ENCODE measurements at places on chromosomes 4 and X.

- no peak for DNase-seq
These were observed 252.7 kb downstream of the OPHN1 start for GRCh38 chrX:68180579-68180978.

DNA sequence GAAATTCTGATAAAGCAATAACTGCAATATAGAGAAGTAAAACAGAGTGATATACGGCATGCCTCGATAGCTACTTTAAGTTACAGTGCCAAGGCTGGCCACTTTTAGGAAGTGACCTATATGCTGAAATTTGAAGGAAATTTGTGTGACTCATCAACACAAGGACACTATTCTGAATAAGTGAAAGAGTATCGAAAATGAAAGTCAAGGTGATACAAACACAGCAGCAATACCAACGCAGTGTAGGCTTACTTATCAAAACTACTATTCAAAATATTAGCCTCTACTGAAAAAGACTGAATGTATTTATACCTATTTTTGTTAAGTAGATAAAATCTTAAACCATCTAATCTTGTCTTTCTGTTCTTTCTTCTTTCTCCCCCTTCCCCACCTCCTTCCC lies 459.9 kb upstream of the GNPDA2 start:
- DNase-seq = no peak

- DNase-seq = peak; percentile 50
These were observed 53.8 kb downstream of the ZFYVE28 start for GRCh38 chr4:2364654-2365053.

DNA sequence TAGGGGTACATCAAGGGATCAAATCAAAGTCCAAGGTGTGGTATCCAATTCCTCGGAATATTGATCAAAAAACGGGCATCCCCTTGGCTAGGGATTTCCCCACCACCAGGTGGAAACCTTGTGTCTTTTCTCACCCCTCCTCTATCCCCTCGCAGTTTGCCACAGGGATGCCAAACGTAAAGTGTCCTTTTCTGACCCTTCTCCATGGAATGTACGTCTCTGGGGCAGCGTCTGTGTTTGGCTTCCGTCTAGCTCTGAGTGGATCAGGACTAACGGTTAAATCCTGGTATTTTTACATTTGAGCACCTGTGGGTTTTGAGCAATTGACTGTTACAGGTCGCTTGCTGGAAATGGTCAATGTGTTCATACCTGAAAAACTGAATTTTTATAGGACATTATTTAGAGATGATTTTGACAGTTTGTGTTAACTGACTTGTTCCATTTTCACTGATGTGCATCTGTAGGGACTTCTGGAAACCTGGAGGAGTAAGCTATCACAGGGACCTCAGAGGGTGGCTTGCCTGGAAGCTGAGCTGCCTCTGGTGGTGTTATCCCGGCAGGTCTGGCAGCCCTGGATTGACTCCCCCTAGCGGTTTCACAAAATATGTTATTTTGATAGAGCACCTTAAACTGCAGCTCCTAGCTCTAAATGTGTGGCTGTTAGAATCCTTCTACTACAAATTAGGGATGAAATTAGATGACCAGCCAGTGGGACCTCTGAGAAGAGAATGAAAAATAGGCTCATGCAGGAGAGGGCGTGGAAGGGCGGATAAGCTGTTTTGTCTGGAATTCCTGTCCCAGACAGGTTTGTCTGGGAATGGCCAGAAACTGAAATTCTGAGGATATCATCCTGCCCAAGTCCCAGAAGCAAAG lies 8.8 kb upstream of the MGST2 start:
- DNase-seq = peak; percentile 70

GRCh38 chr4:123246085-123246484 lies 150.5 kb upstream of the SPRY1 start:
- DNase-seq = no peak

GRCh38 chr4:12724510-12724909 lies 759.6 kb downstream of the RAB28 start:
- no peak for DNase-seq

DNA sequence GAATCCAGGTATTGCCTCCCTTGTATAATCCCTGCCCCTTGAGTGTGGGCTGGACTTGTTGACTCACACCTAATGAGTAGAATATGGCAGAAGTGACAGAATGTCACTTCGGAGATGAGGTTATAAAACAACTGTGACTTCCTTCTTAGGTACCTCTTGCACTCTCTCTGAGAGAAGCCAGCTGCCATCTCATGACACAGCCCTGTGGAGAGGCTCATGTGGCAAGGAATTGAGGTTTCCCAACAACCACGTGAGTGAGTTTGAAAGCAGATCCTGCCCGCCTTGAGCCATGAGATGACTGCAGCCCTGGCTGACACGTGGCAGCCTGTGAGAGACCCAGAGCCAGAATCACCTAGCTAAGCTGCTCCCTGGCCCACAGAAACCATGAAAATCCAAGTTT lies 13.5 kb downstream of the ASB11 start:
- no peak for DNase-seq

DNA sequence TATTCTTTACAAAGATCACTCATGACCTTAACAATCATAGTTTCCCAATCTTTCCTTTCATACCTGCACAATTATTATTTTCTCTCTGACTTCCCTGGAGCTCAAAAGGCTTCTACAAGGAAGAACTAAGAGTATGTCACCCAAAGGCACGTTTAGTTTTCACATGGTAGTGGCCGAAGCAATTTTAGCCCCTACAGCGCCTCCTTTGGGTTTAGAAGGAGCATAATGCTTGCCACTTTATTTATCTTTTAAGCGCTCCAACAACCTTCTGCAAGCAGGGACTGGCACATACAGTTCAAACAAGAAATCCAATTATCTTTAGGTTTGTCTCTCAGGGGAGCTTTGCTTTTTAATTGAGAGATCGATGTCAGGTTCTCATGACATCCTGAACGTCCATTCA lies 42.0 kb upstream of the IGSF1 start:
- DNase-seq = no peak

GRCh38 chr4:67899096-67899495 lies 15.3 kb upstream of the TMPRSS11D start:
- no peak for DNase-seq

GRCh38 chrX:97102938-97103337 lies 219.2 kb downstream of the RPA4 start:
- no peak for DNase-seq

GRCh38 chr4:15364183-15364582 lies 63.6 kb upstream of the C1QTNF7 start:
- no peak for DNase-seq

GRCh38 chr4:95181243-95181995 lies 367.4 kb downstream of the UNC5C start:
- no peak for DNase-seq

- DNase-seq = no peak
These were observed 207.2 kb upstream of the NPY2R start for GRCh38 chr4:155001251-155001650.

DNA sequence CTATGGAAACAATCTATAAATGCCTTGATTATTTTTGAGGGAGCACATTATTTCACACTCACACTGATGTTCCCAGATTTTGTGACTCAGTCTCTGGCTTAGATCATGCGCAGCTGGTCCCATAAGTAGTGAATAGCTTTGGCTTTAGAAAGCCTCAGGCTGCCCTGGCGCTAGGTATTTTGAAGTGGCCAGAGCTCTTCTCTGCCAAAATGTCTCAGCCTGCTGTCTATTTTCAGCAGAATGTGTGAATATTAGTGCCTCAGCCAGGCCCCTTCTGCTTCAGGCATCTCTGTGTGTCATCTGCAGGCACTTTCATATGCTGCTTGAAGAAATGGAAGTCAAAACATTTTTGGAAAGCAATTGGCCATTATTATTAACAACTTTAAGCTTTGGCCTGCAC lies 931.0 kb upstream of the INTU start:
- no peak for DNase-seq

- peak; percentile 32 for DNase-seq
These were observed 8.2 kb upstream of the YIPF6 start for GRCh38 chrX:68490644-68491043.

- DNase-seq = peak; percentile 10
These were observed 153.6 kb upstream of the INTU start for GRCh38 chr4:127479031-127479622.

DNA sequence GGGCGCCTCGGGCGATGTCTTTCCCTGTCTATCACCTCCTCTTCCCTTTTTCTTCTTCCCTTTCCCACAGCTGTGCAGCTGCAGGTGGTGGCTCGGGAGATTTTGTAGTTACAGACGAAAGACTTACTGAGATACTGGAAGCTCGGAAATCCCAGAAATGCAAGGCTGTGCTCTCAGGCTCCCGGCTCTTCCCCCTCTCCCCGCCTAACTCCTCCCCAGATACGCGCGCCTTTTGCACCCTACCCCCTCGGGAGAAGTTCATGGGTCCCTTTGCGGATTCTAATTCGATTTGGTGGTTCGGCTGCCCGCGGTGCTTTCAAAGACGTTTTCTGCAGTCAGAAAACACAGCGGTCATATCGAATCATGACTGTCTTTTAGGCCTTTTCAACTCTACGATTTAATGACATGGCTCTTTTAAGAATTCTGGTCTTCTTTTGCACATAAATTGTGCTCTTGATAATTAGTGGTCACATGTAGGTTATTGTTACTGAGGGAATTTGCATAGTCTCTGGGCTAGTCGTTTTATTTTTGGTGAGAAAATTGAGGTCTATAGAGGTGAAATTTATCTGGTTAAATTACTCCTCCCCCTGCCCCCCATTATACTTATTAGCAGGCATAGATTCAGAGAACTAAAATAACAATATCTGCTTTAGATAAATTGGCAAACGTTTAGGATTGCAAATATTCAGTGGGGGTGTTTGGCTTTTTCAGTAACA lies 1.6 kb downstream of the SEPTIN11 start:
- DNase-seq = peak; percentile 55

DNA sequence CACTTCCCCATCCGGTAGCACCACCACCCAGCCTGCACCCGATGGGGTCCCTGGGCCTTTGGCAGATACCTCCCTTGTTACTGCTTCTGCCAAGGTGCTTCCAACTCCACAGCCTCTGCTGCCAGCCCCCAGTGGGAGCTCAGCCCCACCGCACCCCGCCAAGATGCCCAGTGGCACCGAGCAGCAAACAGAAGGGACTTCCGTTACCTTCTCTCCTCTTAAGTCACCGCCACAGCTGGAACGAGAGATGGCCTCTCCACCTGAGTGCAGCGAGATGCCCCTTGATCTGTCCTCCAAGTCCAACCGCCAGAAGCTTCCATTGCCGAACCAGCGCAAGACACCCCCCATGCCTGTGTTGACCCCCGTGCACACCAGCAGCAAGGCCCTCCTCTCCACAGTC lies 31.9 kb downstream of the BCORL1 start:
- DNase-seq = no peak

DNA sequence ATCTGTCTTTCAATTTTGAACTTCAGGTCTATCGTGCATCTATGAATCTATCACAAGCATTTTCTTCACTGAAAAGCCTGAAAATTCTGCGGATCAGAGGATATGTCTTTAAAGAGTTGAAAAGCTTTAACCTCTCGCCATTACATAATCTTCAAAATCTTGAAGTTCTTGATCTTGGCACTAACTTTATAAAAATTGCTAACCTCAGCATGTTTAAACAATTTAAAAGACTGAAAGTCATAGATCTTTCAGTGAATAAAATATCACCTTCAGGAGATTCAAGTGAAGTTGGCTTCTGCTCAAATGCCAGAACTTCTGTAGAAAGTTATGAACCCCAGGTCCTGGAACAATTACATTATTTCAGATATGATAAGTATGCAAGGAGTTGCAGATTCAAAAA lies 19.7 kb downstream of the TLR7 start:
- no peak for DNase-seq

DNA sequence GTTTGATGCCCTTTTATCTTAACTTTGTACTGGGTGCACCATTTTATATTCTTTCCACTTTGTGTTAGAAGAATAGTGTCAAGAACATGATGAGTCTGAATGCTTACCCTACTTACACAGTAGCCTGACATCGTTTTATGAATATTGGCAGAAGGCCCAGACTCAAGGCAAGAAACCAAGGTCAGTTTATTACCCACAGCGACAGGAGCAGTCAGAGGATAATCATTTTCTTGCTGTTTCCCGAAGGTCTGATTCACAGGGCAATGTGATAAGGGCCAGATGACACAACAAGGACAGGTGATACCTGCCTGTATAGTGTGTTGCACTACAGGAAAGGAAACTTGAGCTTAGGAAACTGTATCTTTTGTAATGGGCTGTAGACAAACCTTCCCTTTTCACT lies 417.4 kb downstream of the SPOCK3 start:
- no peak for DNase-seq

DNA sequence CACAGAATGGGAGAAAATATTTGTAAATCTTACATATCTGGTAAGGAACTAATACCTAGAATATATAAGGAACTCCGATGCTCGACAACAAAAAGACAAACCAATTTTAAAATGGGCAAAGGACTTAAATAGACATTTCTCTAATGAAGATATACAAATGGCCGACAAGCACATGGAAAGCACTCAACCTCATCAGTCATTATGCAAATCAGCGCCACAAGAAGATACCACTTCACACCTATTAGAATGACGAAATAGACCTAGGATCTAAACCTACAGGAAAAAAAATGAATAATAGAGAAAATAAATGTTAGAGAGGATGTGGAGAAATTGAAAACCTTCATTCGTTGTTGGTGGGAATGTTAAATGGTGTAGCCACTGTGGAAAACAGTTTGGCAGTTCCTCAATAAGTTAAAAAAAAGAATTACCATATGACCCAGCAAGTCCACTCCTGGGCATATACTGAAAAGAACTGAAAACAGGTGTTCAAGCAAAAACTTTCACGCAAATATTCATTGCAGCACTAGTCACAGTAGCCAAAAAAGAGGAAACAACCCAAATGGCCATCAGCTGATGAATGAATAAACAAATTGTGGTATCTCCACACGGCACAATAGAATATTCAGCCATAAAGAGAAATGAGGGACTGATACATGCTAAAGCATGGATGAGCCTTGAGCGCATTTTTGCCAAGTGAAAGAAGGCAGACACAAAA lies 57.3 kb upstream of the WDR19 start:
- no peak for DNase-seq

DNA sequence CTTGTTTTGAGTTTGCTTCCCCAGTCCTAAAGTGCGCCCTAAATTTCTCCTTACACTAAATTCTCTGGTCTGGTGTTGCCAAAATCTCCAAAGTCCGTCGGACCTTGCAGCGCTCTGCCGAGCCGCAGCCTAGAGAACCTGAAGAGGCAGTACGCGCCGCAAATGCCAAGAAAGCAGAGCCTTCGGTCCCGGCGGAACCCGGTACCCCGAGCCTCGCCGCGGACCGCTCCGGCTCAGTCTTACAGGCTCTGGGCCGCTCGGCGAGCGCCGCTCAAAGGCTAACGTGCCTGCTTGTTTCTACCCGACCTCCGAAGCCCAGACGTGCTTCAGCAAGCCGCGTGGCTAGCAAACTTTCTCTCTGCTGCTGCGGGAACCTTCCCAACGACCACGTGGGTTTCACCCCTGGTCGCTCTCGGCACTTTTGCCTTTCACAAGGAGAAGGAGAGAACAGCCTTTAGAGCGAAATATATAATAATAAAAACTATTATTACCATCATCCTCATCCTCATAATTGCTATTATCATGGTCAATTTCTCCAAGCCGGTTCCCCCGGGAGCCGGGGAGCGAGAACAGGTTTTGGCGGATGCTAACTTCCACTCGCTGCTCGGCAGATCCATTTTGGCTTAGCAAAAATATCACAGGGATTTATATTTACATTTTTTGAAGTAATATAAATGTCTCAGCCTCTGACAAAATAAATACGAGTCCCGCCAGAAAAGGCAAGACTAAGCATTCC lies 2.2 kb upstream of the HTR2C start:
- no peak for DNase-seq

All from RWPE1 (cell line).